Lung (tissue), 17 donors: ENCODE measurements at places on chromosomes 4 and X.
A peak's percentile ranks its signal among the peaks of the same experiment; 100 is the strongest.

DNA sequence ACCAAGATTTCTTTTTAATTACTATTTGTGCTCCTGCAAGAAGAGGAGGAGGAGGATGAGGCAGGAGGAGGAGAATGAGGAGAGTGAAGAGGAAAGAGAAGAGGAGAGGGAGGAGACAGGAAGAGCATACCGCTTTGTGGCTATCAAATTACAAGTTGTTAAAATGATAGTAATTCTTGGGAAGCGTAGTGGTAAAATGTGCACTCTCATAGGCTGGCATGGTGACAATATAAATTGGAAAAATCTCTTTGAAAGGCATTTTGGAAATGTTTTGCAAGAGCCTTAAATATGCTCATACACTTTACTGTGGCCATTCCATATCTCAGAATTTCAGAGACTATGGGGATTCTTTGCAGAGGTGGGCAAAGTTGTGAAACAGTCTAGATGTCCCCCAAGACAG is 53.2 kb downstream of the MXRA5 start:
- no peak for DNase-seq

DNA sequence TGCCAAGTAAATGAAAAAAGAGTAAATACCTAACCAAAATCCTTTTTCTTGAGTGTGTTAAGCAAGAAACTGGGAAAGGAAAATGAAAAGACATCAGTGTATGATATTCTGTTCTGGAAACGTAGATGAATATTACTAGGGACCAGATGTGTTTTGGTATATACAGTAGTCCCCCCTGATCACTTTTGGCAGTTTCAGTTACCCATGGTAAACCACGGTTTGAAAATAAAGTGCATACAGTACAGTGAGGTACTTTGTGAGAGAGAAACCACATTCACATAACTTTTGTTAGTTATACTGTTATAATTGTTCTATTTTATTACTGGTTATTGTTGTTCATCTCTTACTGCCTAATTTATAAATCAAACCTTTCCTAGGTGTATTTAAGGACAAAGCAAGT is 250.9 kb downstream of the TENM3 start:
- DNase-seq: no peak

- DNase-seq: no peak
These were observed 47.3 kb upstream of the PPARGC1A start for GRCh38 chr4:23937173-23937572.

GRCh38 chrX:13485167-13485566 is 84.2 kb upstream of the EGFL6 start:
- no peak for DNase-seq

GRCh38 chrX:40101430-40101802 is 3.7 kb upstream of the BCOR start:
- no peak for DNase-seq

DNA sequence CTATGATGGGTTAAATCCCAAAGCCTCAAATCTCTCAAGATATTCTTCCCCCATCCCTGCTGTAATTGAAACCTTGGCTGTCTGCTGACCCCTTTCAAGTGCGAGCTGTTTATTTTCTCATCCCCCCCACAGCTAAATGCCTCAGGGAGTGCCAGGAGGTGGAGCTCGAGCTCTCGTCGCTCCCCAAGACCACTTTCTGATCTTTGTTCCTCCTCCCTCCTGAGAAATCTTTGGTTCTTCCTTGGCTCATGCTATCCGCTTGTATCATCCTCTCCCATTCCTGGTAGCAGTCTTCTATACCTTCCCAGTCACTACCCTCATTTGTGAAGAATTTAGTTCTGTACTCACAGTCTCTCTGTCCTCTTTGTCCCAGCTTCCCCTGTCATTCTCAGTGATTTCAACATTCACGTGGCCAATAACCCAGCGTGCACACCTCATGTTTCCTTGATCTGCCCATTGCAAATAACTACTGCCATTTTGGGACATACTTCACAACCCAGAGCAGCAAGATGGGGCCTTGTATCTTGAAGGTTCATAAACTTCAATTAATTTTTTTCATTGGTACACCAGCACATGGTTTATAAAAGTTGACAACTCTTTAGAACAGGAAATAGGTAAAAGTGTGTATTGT is 9.2 kb upstream of the SLC25A43 start:
- no peak for DNase-seq

DNA sequence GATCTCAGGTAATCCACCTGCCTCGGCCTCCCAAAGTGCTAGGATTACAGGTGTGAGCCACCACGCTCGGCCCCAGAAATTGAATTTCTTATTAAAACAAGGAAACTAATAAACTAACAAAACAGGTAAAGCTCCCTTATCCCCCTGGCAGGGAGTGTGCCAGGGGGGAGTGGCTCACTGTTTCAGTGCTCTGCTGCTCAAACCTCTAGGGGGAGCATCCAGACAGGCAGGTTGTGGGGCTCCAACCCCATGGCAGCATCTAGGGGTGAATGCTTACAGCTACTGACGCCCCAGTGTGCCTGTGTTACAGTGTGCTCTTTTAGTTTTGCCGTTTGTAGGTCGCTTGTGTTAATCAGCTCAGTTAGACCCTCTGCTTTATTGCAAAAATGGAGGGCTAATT is 605.0 kb downstream of the GABRG1 start:
- DNase-seq: no peak

DNA sequence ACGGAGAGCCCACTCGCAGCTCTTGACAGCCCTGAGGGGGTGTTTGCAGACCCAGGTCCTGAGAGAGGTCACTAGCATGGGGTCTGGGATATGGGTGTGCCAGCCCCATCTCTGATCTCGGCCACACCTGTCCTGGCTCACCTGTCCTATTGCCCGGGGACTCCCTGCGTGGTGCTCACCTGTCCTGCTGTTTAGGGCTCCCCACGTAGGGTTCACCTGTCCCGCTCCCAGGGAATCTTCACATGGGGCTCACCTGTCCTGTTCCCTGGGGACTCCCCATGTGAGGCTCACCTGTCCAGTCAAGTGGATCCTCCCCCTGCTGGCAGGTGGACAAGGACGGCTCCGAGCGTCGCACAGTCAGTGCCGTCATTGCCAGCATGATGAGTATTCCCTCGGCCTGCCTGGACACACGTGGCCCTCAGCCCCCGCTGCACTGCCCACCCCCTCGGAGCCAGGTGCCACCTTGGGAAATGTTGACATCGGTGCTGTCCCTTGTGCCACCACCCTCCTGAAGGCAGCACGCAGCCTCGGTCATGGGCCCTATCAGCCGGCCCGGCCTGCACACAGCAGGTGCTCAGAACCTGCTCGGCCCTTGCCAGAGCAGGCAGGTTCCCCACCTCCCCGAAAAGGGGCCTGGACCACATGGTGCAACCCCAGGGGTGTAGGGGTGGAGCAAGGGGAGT is 6.3 kb downstream of the SLC49A3 start:
- no peak for DNase-seq

DNA sequence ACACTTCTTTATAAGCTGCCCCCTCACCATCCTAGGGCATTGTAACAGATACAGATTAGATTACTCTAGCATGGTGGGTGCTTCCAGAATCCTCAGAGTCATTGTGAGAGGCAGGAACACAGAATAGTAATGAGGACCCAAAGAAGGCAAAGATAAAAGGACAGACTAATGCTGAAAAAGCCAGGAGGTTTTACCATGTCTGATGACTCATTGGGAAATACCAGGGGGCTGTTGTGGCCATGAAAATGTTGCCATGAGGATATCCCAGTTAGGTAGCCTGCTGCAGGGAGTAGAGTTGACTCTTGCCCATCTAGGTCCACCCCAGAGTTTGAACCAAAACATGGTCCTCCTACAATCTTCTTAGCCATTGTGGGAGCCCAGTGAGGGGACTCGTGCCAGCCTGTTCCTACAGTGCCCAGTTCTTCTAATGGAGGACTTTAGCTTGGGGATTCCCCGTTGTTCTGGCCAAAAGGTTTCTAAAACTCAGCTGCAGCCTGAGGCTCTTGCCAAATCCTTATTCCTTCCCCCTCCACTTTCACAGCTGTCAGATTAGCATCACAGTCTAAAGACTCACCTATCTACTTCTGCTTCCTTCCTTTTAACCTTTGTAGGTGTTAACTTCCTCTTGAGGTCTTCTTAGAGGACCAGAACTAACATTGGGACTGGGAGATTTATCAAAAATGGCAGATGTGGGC is 586.0 kb upstream of the AADAT start:
- DNase-seq: no peak

DNA sequence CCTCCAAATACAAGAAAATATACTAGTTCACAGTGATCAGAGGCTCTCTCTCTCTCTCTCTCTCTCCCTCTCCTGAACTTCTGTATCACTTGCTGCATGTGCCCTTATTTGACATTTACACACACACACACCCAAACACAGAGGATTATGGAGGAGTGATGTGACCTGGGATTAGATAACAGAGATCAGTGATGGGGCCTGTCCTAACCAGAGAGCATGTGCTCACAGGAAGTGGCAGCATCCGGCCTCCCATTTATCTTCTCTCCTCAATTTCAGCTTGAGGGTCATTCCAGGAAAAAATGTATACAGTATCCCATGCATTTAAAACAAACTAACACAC is 143.0 kb downstream of the TSPAN5 start:
- no peak for DNase-seq

GRCh38 chr4:61773655-61774245 is 573.6 kb downstream of the ADGRL3 start:
- no peak for DNase-seq

DNA sequence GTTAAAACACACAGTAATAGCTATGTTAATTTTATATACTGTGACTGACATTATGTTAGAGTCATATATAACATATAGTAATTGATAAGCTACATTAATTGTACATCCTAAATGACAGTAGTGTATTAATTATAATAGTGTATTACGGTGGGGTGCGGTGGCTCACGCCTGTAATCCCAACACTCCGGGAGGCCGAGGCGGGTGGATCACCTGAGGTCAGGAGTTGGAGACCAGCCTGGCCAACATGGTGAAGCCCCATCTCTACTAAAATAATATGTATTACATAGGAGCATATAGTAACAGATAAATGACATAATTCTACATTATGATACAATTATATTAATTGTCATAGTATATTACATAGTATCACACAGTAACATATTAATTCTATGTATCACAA is 12.2 kb downstream of the ASMTL start:
- DNase-seq: no peak

DNA sequence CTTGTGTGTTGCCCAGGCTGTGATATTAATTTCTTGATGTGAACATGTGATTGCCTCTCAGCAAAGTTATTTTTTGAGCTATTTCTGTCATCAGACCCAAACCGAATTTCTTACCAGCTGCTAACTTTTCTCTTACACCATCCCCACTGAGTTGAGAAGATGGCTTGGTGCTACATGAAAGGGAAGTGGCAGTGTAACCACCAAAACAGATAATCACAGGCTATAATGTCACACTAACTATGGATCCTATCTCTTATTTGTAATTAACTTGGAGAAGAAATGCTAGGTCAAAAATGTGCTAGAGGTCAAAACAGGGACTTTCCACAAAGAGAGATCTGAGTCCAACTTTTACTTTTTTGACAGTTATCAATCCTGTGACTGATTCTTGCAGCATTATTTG is 43.8 kb downstream of the ELOVL6 start:
- DNase-seq: no peak

- DNase-seq: no peak
These were observed 26.2 kb upstream of the ARHGEF6 start for GRCh38 chrX:136806891-136807410.

DNA sequence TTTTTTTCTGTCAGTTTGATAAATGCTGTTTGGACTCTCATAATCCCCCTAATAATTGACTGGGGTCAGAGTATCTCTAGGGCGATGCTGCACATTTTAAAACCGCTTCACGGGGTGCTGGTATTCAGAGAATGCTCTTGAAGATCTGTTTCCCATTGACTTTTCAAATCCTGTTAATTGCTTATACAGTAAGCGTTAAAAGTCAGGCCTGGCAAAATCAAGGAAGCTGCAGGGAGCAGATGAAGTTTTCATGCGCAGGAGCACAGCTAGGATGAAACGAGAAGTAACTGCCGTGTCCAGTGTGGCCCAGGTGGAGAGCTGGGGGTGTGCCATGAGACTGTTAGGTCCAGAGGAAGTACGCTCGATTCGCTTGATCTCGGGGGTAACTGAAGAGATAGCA is 312.9 kb downstream of the TRIML1 start:
- no peak for DNase-seq

- no peak for DNase-seq
These were observed 289.7 kb downstream of the SHOX start for GRCh38 chrX:920234-920799.

DNA sequence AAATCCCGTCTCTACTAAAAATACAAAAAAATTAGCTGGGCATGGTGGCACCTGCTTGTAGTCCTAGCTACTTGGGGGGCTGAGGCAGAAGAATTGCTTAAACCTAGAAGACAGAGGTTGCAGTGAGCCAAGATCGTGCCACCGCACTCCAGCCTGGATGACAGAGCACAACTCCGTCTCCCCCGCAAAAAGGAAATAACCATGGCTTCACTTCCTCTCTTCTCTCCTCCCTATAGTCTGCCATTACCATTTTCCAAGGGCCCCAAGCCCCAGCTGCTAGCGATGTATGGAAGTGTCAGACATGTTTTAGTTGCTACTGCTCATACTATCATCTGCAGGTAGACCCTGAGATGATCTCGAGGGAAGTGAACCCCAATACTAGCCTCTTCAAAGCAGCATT is 177.3 kb upstream of the FAM9B start:
- no peak for DNase-seq

- DNase-seq: no peak
These were observed 107.3 kb downstream of the PDE5A start for GRCh38 chr4:119521268-119521667.

DNA sequence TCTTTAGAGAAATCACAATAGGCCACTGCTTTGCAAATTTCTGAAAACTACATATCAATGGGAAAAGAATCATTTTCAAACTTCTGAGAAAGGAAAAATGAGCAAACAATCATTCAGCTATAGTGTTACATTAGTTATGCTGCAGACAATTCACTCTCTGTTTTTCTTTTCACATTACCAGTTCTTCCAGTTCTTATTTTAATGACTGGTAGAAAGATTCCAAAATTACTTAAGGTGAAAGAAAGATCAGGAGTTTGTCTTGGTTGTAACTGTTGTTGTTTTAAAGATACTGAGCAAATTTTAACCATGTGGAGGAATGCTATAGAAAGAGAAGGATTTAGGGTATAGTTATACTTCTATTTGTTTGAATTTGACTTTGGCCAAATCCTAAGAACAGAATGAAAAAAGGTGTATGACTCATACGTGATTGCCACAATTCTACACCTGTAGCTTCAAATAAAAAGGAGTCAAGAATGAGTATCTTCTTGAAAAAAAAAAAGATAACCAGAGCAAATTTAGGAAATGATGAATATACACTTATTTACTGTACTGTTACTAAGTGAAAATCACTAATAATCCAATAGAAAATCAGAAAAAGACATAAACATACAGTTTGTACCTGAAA is 21.0 kb upstream of the RASGEF1B start:
- DNase-seq: no peak

- no peak for DNase-seq
These were observed 44.9 kb downstream of the HAND2 start for GRCh38 chr4:173485164-173485563.

GRCh38 chr4:5893004-5893580 is at the start of gene CRMP1:
Gene CRMP1, minus strand, starts transcription at chr4:5893086. Its CDS starts 117 bp downstream, at chr4:5892969.
- DNase-seq: peak; percentile 47

- DNase-seq: no peak
These were observed 56.0 kb downstream of the STX18 start for GRCh38 chr4:4485806-4486205.

- DNase-seq: no peak
These were observed 136.5 kb upstream of the CPEB2 start for GRCh38 chr4:14865804-14866203.
